Immature natural killer cell (primary cell): ENCODE measurements at places on chromosomes 7 and 10.

- no peak for DNase-seq
- H3K4me3 ChIP-seq = no peak overlapping the region
- H3K4me1 ChIP-seq = no peaks in the 10 kb centered on the region
- H3K36me3 ChIP-seq = no peaks in the 10 kb centered on the region
- no peak overlapping the region for H3K27ac ChIP-seq
Observed at GRCh38 chr7:37988721-37989650, 68.5 kb downstream of the EPDR1 start.

GRCh38 chr7:135147341-135147898 is 452 bp upstream of the TMEM140 start:
- peaks cover 69% of the 10 kb centered on the region for H3K4me1 ChIP-seq
- H3K27ac ChIP-seq = peak overlapping the region; percentile 99
- peak; percentile 56 for DNase-seq
- peaks cover 9% of the 10 kb centered on the region for H3K27me3 ChIP-seq

- H3K36me3 ChIP-seq = no peaks in the 10 kb centered on the region
- peak overlapping the region; percentile 46 for H3K4me3 ChIP-seq
Observed at GRCh38 chr10:3484306-3485056, 300.5 kb downstream of the KLF6 start.

GRCh38 chr10:35498693-35499092 is 106.4 kb upstream of the GJD4 start:
- no peaks in the 10 kb centered on the region for H3K36me3 ChIP-seq
- H3K4me1 ChIP-seq = peaks cover 35% of the 10 kb centered on the region
- no peaks in the 10 kb centered on the region for H3K27me3 ChIP-seq
- no peak overlapping the region for H3K4me3 ChIP-seq
- H3K27ac ChIP-seq = no peak overlapping the region

DNA sequence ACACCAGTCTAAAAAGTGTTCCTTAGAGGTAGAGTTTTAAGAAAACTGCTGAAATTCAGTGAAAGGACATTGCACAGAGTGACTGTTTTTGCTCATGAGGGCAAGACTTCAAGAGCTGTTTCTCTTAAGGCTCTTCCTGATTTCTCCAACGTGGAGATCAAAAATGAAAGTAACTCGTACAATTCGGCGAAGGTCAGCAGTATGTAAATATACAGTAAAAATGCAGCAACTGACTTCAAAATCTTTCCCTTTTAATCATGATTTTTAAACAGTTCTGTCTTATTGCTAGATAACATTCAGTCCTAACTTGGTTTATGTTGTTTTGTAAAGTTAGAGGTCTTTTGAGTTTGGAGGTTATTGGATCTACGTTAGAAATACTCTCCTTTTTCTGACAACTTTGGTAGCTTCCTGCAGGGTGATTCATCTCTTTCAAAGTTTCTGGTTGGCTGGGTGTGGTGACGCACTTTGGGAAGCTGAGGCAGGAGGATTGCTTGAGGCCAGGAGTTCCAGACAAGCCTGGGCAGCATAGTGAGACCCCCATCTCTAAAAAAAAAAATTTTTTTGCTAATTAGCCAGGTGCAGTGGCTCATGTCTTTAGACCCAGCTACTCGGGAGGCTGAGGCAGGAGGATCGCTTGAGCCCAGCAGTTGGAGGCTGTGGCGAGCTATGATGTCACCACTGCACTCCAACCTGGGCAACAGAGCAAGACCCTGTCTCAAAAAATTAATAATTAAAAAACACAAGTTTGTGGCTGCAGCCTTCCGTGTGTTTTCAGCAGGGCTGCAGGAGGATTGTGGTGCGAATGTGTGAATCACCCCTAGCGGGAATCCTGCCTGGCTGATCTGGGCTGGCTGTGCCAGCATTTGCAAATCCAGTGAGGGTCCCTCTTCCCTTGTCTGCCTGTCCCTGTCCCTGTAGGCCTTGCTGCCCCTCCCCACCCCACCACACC is 29.2 kb upstream of the AP5Z1 start:
- H3K27me3 ChIP-seq = peaks cover 13% of the 10 kb centered on the region
- peaks cover 58% of the 10 kb centered on the region for H3K4me1 ChIP-seq
- DNase-seq = peak; percentile 37
- H3K27ac ChIP-seq = peak overlapping the region; percentile 89

- peak overlapping the region; percentile 93 for H3K4me3 ChIP-seq
- DNase-seq = peak; percentile 21
- peaks cover 3% of the 10 kb centered on the region for H3K27me3 ChIP-seq
- H3K27ac ChIP-seq = peak overlapping the region; percentile 70
- H3K4me1 ChIP-seq = peaks cover 35% of the 10 kb centered on the region
Observed at GRCh38 chr7:17299483-17299991, 1.1 kb downstream of the AHR start.

- no peaks in the 10 kb centered on the region for H3K36me3 ChIP-seq
- H3K27me3 ChIP-seq = peaks cover 5% of the 10 kb centered on the region
- no peaks in the 10 kb centered on the region for H3K4me1 ChIP-seq
- H3K4me3 ChIP-seq = no peak overlapping the region
- no peak overlapping the region for H3K27ac ChIP-seq
Observed at GRCh38 chr7:138247568-138248333, 171.5 kb downstream of the AKR1D1 start.

GRCh38 chr10:84076540-84077195 is 62.6 kb upstream of the GHITM start:
- H3K4me1 ChIP-seq = no peaks in the 10 kb centered on the region
- DNase-seq = no peak
- H3K27ac ChIP-seq = no peak overlapping the region
- H3K4me3 ChIP-seq = no peak overlapping the region

GRCh38 chr7:16509829-16510228 is 16.8 kb upstream of the LRRC72 start:
- H3K36me3 ChIP-seq = no peaks in the 10 kb centered on the region
- no peak overlapping the region for H3K4me3 ChIP-seq
- no peak overlapping the region for H3K27ac ChIP-seq
- no peak for DNase-seq

- no peak for DNase-seq
- no peaks in the 10 kb centered on the region for H3K27me3 ChIP-seq
- H3K36me3 ChIP-seq = no peaks in the 10 kb centered on the region
- H3K27ac ChIP-seq = peak overlapping the region; percentile 8
Observed at GRCh38 chr10:62037166-62037831, 135.8 kb downstream of the ARID5B start.

- no peak for DNase-seq
- no peaks in the 10 kb centered on the region for H3K36me3 ChIP-seq
- no peaks in the 10 kb centered on the region for H3K4me1 ChIP-seq
- H3K27me3 ChIP-seq = peaks cover 4% of the 10 kb centered on the region
- no peak overlapping the region for H3K27ac ChIP-seq
Observed at GRCh38 chr10:97154781-97155180, 31.0 kb downstream of the SLIT1 start.

DNA sequence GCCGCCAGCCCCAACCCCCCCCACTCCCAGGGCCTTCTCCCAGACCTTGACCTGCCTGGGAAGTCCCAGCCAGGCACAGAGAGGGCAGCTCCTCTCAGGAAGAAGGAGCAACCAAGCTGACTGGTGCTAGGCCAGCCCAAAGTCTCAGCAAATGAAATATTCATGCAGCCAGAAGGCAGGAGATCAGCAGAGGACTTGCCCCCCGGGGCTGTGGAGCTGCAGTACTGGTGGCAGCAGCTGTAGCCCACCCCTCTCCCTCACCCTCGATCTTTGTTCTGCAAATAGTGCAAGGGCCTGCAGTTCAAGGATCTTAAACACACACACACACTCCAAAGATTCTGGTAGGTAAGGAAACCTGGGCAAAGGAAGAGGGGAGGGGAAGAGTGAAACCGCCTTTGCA is 3.5 kb upstream of the SRRM3 start:
- H3K27me3 ChIP-seq = peaks cover 10% of the 10 kb centered on the region
- DNase-seq = no peak
- no peaks in the 10 kb centered on the region for H3K36me3 ChIP-seq
- no peak overlapping the region for H3K27ac ChIP-seq
- no peak overlapping the region for H3K4me3 ChIP-seq

DNA sequence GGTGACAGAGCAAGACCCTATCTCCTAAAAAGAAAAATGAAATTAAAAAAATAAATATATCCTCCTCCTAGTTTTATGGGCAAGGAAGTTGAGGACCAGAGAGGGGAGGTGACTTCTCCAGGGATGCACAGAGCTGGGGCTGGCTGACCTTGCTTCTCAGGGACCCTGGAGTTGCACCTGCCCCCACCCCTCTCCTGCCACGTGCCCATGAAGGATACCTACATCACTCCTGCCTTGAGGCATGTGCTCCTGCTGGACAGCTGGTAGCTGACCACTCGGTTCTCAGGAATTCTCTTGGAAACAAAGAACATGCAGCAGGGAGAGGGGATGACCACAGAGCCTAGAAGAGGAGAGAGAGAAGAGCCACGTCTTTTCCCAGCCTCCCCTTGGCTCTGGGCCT is 522 bp downstream of the CCL24 start:
- H3K27me3 ChIP-seq = peaks cover 4% of the 10 kb centered on the region
- H3K4me3 ChIP-seq = no peak overlapping the region
- no peak overlapping the region for H3K27ac ChIP-seq
- no peaks in the 10 kb centered on the region for H3K36me3 ChIP-seq
- H3K4me1 ChIP-seq = no peaks in the 10 kb centered on the region

DNA sequence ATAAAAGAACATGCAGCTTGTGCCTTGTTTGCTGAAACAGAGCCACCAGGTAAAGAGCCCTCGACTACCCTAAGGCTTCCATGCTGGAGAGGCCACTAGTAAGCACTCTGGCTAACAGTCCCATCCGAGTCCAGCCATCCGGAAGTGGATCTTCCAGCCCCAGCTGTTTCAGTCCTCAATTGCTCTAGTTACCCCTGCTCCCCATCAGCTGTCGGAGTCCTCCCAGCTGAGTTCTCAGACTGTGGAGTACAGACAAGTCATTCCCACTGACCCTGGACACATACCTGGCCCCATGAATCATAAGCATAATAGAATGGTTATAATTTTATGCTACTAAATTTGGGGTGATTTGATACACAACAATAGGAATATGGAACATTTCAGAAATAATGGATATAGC is 13.5 kb upstream of the FZD1 start:
- DNase-seq = no peak
- no peak overlapping the region for H3K4me3 ChIP-seq
- H3K36me3 ChIP-seq = no peaks in the 10 kb centered on the region
- no peak overlapping the region for H3K27ac ChIP-seq
- H3K27me3 ChIP-seq = no peaks in the 10 kb centered on the region

DNA sequence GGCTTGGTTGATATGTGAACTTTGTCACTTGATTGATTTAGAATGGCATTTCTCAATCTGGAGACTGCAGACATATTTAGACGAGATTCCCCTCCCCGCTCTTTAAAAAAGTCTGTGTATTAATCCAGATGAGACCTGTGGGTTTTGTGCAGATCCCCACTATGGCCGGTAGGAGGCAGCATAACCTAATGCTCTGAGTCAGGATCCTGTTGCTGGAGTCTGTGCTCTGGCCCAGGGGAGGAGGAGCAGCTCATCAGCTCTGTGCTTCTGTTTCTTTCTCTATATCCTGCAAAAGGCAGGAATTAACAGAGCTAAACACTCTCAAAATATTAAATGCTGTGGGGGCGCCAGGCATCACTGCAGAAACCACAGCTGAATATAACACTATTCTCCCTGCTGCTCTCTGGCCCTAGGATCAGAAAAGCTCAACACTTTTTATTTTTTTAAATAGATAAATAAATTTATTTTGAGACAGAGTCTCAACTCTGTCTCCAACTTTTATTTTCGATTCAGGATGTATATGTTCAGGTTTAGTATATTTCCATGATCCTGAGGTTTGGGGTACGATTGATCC is 23.9 kb upstream of the SEPHS1 start:
- DNase-seq = peak; percentile 61
- no peak overlapping the region for H3K27ac ChIP-seq
- no peaks in the 10 kb centered on the region for H3K36me3 ChIP-seq
- peaks cover 3% of the 10 kb centered on the region for H3K27me3 ChIP-seq
- no peaks in the 10 kb centered on the region for H3K4me1 ChIP-seq

DNA sequence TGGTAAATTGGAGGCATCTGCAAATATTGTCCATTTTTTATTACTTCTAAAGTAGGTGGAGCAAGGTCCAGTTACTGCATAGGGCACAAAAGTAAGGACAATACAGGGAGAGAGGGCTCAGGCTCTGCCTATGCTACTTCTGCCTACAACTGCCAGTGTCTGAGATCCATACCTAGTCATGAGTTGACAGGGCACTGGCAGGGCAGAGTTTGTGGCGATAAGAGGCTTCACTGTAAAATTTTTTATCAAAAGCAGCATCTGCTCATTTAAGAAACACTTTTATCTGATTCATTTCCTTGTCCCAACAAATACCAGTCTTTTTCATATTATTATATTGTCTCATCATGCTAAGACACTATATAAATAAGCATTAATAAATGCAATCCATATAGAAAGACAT is 178.0 kb downstream of the LRRN3 start:
- H3K4me3 ChIP-seq = no peak overlapping the region
- peaks cover 10% of the 10 kb centered on the region for H3K4me1 ChIP-seq
- H3K36me3 ChIP-seq = peaks cover 11% of the 10 kb centered on the region
- no peaks in the 10 kb centered on the region for H3K27me3 ChIP-seq
- H3K27ac ChIP-seq = no peak overlapping the region

GRCh38 chr7:158237672-158238335 is 349.8 kb downstream of the PTPRN2 start:
- H3K27me3 ChIP-seq = peaks cover 6% of the 10 kb centered on the region
- no peak overlapping the region for H3K27ac ChIP-seq
- H3K36me3 ChIP-seq = no peaks in the 10 kb centered on the region
- H3K4me1 ChIP-seq = no peaks in the 10 kb centered on the region
- no peak overlapping the region for H3K4me3 ChIP-seq

- H3K27me3 ChIP-seq = no peaks in the 10 kb centered on the region
- H3K4me3 ChIP-seq = no peak overlapping the region
- no peaks in the 10 kb centered on the region for H3K36me3 ChIP-seq
- DNase-seq = no peak
Observed at GRCh38 chr10:3251172-3251571, 78.6 kb upstream of the PITRM1 start.

GRCh38 chr7:42143711-42144600 is 93.1 kb downstream of the GLI3 start:
- no peaks in the 10 kb centered on the region for H3K4me1 ChIP-seq
- H3K27me3 ChIP-seq = peaks cover 3% of the 10 kb centered on the region
- H3K36me3 ChIP-seq = no peaks in the 10 kb centered on the region
- no peak overlapping the region for H3K4me3 ChIP-seq
- H3K27ac ChIP-seq = peak overlapping the region; percentile 16

- peaks cover 7% of the 10 kb centered on the region for H3K36me3 ChIP-seq
- peaks cover 95% of the 10 kb centered on the region for H3K4me1 ChIP-seq
- H3K27ac ChIP-seq = peak overlapping the region; percentile 88
- DNase-seq = no peak
- peak overlapping the region; percentile 77 for H3K4me3 ChIP-seq
Observed at GRCh38 chr7:43594020-43594419, 11.1 kb downstream of the STK17A start.

DNA sequence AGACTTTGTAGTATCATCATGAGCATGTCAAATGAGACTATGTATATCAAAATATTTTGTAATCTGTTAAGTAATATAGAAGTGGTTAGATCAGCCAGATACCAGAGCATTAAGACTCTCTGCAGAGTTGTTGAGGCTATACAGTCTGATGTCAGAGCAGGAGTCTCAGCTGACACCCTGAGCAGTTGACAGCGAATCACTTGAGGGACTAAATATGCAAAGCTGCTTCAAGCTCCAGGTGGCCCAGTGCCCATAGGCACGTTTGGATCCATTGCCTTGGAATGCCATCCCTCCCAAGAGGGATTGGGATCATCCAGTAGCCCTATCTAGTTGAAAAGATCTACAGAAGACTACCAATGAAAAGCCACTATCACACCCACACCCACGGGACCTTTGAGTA is 210.2 kb downstream of the TAX1BP1 start:
- H3K27ac ChIP-seq = no peak overlapping the region
- peaks cover 60% of the 10 kb centered on the region for H3K4me1 ChIP-seq
- peaks cover 8% of the 10 kb centered on the region for H3K36me3 ChIP-seq
- no peak for DNase-seq

GRCh38 chr7:19754521-19755116 is 18.8 kb downstream of the TMEM196 start:
- no peaks in the 10 kb centered on the region for H3K36me3 ChIP-seq
- no peak overlapping the region for H3K4me3 ChIP-seq
- H3K27me3 ChIP-seq = no peaks in the 10 kb centered on the region
- peak; percentile 6 for DNase-seq
